ENCODE measurements at places on chromosomes 16 and 17.

GRCh38 chr17:4956493-4957061 lies 5.7 kb downstream of the ENO3 start:
- no peak for DNase-seq

DNA sequence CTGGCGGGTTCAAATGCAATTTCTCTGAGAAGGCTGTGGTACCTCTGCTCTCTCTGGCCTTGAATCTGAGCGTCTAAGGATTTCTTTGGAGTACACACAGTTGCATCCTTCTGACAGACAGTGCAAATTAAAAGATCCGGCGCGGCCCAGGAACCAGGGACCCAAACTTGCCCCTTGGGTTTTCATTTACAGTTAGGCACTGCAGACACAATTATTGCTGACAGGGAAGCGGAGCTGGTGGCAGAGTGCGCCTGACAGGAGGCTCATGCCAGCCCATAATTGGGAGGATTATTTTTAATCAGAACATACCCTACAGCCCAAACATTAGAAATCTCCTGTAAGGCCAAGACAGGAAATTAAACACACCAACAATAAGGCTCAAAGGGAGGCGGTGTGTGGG lies 1023.4 kb upstream of the RBFOX1 start:
- DNase-seq = no peak

- DNase-seq = no peak
These were observed 26.3 kb downstream of the AMFR start for GRCh38 chr16:56399047-56399446.

DNA sequence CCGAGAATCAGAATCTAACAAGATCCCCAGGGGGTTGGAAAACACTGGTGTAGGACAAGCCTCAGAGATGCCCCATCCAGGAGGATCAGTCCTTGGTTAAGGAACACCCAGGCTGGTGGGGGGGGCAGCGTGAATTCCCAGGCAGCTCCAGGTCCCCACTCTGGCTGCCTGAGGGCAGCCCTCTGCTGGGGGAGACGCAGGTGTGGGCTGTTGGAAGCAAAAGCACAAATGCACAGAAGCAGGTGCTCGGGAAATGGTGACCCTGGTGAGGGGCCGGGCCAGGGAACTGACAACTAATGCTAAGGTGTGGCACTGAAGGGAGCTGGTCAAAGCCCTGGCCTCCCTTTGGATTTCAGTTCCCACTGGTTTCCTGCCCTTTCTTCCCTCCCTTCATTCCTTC lies 140.8 kb upstream of the CDH5 start:
- no peak for DNase-seq

DNA sequence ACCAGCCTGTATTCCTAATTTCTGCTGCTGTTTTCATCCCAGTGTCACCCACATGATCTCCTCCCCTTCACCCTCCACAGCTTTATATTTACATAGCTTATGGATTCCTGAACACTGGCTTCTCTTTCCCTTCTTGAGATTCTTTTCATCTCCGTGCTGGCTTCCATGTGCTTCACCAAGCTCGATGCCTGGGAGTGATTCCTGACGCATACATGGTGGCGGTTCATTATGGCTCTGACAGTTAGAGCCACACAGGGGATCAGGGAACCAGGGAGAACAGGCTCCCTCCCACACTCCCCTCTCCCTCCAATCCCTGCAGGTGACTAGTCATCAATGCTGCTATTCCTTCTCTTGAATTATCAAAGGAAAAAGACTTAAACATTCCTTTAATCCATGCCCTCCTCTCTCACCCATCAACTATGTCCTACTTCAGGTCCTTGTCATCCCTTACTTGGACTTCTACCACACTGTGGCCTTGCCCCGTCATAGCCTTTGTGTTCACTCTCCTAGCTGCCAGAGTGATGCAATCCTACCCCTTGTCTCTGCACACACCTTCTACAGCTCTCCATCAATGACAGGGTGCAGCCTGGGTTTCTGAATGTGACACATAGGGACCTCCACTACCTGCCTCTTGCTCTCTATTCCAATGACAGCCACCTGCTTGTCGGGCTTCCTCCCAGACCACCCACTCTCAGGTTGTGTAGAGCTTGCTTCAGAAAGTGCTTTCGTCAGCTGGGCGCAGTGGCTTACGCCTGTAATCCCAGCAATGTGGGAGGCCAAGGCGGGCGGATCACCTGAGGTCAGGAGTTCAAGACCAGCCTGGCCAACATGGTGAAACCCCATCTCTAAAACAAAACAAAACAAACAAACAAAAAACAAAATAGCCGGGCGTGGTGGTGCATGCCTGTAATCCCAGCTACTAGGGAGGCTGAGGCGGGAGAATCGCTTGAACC lies 43.6 kb downstream of the MYH13 start:
- DNase-seq = no peak

DNA sequence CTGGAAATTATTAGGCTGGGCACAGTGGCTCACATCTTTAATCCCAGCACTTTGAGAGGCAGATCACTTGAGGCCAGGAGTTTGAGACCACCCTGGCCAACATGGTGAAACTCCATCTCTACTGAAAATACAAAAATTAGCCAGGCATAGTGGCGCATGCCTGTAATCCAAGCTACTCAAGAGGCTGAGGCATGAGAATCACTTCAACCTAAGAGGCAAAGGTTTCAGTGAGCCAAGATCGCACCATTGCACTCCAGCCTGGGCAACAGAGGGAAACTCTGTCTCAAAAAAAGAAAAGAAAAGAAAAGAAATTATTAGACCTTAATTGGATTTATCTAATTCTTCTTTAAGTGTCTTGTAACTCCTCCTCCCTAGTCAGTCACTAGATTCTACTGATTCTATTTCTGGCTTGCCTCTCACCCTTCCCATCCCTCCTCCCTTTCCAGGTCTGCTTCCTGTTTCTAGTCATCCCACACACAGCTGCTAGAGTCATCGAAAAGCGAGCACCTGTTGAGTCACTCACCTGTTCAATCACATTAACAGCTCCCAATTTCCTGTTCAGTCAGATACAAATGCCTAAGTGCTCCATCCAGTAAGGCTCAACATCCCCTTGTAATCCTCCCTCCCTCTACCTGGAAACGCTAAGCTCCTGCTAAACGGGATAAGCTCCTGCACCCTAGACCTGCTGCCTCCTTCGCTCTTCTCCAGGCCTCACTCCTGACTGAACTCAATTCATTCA lies 34.6 kb downstream of the ERN1 start:
- DNase-seq = no peak

DNA sequence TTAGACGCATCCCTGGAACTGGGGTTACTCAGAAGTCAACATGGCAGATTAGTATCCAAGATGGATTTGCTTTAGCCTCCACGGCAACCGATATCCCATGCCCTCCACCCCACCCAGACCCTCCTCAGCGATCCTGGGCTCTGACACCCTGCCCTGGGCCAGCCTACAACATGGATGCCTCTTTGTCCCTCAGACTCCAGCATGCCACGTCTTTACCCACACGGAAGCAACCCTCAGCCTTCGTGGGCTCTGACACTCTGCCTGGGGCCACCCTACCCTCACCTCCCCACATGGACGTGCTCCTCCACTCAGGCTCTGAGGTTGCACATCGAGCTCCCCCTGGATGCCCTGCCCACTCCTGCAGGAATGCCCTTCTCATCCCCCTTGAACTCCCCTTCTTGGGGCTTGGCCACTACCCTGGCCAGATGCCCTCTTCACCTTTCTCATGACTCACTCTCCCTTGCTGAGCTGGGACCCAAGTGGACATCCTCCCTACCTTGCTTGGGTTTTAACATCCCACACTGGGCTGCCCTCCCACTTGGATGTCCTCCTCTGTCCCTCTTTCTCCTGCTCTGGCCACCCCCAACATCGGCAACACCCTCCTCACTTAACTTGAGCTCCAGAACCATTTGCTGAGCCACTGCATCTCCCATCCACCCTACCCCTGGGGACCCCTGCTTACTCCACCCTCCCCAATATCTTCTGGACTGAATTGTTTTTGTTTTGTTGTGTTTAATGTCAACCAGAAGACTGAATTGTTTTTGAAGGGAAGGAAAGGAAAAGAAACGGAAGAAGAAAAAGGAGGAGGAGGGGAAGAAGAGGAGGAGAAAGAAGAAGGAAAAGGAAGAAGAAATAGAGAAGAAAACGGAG lies 18.3 kb upstream of the TMEM92 start:
- DNase-seq = no peak

DNA sequence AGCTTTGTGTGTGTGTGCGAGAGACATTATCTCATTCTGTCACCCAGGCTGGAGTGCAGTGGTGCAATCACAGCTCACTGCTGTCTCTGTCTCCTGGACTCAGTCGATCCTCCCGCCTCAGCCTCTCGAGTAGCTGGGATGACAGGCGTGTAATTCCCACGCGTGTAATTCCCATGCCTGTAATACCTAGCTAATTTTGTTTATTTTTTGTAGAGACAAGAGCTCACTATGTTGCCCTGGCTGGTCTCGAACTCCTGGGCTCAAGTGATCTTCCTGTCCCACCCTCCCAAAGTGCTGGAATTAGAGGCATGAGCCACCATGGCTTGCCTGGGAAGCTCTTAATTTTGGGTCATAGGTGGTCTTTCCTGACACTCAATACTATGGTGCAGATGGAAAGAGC lies 205.3 kb upstream of the TNRC6C start:
- DNase-seq = no peak

DNA sequence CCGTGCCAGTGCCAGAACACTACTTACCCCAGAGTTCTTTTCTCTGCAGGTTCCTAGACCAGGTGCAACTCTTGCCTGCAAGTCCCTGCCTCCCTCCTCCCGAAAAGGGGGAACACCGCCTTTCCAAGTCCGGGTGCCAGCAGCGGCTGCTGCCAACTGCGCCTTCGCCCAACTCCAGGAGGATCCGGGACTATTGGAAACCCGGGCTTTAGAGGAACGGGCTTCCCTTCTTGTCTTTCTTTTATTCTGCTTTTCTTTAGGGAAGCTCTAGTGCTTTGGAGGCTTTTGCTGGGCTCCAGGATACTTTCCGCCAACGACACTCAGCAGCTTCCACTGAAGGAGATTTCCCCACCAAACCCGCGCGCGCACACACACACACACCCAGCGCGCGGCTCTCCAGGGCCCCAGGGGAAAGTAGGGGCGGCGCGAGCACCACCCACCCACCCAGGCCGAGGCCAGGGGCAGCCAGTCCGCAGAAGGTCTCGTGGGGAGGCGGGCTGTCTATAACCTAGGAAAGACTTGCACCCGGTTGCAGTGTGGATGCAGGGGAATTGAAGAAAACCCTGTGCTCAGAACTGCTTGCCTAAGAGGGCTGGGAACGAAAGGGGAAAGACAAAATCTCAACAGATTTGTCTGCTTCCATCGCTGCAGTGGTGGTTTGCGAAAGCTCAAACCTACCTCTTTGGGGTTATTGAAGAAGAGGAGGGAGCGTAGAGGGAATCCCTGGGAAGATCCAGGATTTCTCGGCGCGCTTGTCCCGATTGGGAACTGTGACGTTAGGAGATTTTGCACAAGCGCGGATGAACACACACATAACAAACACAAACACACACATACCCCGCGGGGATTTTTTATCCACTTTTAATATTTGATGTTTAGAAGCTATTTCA lies 977 bp upstream of the CA10 start:
- no peak for DNase-seq

GRCh38 chr16:66211651-66212050 lies 154.8 kb upstream of the CDH5 start:
- DNase-seq = no peak

DNA sequence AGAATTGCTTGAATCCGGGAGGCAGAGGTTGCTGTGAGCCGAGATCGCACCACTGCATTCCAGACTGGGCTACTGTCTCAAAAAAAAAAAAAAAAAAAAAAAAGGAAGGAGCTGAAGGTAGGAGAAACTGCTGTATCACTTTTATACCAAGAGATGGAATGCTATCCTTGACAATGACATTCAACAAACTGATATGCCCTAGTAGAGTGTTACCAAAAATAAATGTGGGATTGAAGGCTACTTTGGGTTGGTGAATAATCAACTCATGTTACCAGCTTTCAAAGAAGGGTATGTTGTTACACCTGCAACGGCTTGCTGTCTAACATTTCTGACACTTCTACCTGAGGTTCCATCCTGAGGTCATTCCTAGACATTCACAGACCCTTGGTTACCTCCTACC lies 84.9 kb downstream of the TEX14 start:
- DNase-seq = no peak
